Body of pancreas (tissue), 4 donors: ENCODE measurements at places on chromosomes 13 and 19. TPM values are rescaled to one million over a fixed set of nuclear protein-coding genes. Genes with fewer than 3 reads are reported as not detected.

DNA sequence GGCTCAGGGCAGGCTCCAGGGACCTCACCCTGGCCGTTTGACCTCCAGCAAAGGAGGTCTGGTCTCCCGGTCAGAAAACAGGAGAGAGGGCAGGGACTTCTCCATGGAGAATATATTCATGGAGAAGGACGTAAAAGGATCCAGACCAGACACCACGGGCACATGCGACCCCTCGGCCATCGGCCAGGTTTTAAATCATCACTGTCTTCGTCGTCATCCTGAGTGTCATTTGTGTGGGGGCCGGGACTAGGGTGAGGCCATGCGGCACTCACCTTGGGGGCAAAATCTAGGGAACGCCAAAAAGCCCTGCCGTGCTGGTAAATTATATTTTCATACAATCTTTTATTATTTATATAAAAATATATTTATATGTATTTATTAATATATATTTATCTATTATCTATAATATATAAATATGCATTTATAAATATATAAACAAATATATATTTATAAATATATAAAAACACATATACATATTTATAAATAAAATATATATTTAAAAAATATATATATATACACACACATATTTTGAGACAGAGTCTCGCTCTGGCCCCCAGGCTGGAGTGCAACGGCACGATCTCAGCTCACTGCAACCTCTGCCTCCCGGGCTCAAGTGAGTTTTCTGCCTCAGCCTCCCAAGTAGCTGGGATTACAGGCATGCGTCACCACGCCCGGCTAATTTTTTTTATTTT, 75.4 kb downstream of the GADD45B start:
- no peak for DNase-seq
- no peaks in the 10 kb centered on the region for H3K27me3 ChIP-seq
- no peaks in the 10 kb centered on the region for H3K4me1 ChIP-seq
- H3K36me3 ChIP-seq, result no peaks in the 10 kb centered on the region

DNA sequence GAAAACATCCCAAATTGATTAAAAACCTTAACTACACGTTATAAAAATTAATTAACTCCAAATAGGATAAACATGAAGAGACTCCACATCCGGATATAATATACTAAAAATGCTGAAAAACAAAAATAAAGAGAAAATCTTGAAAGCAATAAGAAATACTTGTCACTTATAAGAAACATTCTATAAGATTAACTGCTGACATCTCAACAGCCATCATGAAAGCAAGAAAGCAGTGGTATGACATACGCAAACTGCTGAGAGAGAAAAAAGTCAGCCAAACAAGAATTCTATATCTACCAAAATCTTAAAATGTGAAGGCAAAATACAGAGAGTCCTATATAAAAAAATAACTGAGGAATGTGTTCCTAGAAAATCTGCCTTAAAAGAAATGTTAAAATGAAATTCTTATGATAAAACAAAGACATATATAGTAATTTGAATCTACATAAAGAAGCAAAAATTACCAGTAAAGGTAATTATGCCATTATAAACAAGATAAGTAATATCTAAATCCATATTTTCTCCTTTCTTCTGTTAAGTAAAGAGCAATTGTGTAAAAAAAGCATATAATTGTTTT, 1851.1 kb downstream of the PCDH9 start:
- H3K27ac ChIP-seq, result no peak overlapping the region
- no peak for DNase-seq
- no peaks in the 10 kb centered on the region for H3K4me1 ChIP-seq

DNA sequence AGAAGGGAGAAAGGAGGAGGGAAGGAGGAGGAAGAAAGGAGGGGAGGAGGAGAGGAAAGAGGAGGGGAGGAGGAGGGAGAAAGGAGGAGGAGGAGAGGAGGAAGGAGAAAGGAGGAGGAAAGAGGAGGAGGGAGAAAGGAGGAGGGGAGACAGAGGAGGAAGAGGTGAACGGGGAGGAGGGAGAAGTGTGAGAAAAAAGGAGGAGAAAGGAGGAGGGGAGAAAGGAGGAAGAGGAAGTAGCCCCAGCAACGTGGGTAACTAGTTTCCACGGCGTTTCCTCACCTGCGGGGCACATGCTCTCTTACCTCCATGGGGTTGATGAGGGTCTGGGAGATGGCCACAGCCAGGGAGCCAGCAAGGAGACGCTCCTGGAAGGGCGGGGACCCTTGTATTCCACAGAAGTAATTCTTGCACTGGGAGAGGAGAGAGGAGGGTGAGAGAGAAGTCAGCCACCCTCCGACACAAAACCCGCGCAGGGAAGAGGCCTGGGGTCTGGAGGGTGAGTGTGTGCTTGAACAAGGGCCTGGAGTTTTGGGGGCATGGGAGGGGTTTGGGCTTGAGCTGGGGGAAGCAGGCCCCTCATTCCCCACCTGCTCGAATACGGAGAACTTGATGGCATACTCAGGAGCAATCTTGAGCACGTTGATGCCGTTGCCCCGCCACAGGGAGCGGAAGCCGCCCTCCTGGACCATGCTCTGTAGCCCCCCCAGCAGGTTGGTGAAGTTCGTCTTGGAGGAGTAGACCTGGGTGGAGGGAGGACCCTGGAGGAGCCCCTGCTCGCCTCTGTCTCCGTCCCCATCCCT, 3.9 kb downstream of the SLC25A41 start:
- H3K36me3 ChIP-seq, result no peaks in the 10 kb centered on the region
- peaks cover 6% of the 10 kb centered on the region for H3K4me1 ChIP-seq
- H3K4me3 ChIP-seq, result no peak overlapping the region
- no peak for DNase-seq
- H3K27ac ChIP-seq, result no peak overlapping the region

DNA sequence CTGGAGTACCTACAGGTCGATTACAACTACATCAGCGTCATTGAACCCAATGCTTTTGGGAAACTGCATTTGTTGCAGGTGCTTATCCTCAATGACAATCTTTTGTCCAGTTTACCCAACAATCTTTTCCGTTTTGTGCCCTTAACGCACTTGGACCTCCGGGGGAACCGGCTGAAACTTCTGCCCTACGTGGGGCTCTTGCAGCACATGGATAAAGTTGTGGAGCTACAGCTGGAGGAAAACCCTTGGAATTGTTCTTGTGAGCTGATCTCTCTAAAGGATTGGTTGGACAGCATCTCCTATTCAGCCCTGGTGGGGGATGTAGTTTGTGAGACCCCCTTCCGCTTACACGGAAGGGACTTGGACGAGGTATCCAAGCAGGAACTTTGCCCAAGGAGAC, 4.7 kb downstream of the SLITRK5 start:
- H3K4me3 ChIP-seq, result no peak overlapping the region
- H3K36me3 ChIP-seq, result no peaks in the 10 kb centered on the region
- H3K4me1 ChIP-seq, result peaks cover 41% of the 10 kb centered on the region
- H3K27me3 ChIP-seq, result no peaks in the 10 kb centered on the region
- no peak for DNase-seq

SHISA7 gene
- total RNA-seq, result not detected

GTF3A gene
- total RNA-seq, result 54.7 TPM

GRCh38 chr13:59000770-59001169, 1163.0 kb downstream of the DIAPH3 start:
- no peaks in the 10 kb centered on the region for H3K27me3 ChIP-seq
- no peaks in the 10 kb centered on the region for H3K36me3 ChIP-seq
- H3K4me1 ChIP-seq, result no peaks in the 10 kb centered on the region
- no peak for DNase-seq

GARIN5A gene
- total RNA-seq, result 1.0 TPM

DNA sequence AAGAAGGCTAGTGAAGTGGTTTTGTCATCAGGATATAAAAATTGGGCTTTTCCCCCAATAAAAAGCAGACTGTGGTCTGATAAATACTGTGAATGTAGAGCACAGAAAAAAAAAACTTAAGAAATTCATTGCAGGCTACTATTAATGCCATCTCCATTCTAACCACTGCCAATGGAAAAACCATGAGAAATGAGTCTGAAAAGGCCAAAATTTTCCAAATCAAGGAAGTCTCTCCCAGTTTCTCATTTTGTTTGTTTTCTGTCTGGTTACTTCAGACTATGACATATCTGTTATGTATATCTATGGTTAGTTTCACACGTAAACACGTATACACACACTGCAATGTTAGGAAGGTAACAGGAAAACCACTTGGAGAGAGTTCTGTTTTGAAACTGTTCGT, 193.6 kb upstream of the TSC22D1 start:
- H3K27ac ChIP-seq, result no peak overlapping the region
- H3K4me3 ChIP-seq, result no peak overlapping the region
- no peaks in the 10 kb centered on the region for H3K27me3 ChIP-seq
- H3K36me3 ChIP-seq, result no peaks in the 10 kb centered on the region

DNA sequence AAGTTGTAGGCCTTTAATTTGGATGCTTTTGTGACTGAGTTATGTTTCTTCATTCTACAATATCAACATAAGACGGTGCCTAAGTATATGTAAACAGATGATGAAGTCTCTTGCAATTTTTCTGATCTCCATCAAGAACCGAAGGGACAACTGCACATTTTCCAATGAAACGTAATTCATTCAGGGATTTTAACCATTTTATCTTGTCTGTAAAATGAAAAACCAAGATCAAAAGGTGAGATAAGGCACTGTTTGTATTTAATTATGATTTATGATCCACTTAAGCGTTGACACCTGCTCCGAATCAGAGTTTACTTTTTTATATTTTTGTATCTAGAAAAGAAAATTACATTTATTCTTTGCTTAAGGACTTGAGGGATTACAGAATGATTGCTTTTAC, 556.8 kb upstream of the ARGLU1 start:
- no peak overlapping the region for H3K4me3 ChIP-seq
- H3K4me1 ChIP-seq, result no peaks in the 10 kb centered on the region
- H3K27me3 ChIP-seq, result no peaks in the 10 kb centered on the region
- H3K27ac ChIP-seq, result no peak overlapping the region

SYNGR4 gene
- 0.78 TPM for total RNA-seq

- H3K4me1 ChIP-seq, result peaks cover 11% of the 10 kb centered on the region
- peak overlapping the region; percentile 95 for H3K4me3 ChIP-seq
- no peak for DNase-seq
- no peaks in the 10 kb centered on the region for H3K27me3 ChIP-seq
Observed at GRCh38 chr19:37217480-37217774, 587 bp upstream of the ZNF383 start.

GRCh38 chr19:52786078-52786463, 520 bp downstream of the ZNF600 start:
- no peaks in the 10 kb centered on the region for H3K27me3 ChIP-seq
- peak; percentile 17 for DNase-seq
- H3K4me1 ChIP-seq, result peaks cover 15% of the 10 kb centered on the region
- H3K4me3 ChIP-seq, result peak overlapping the region; percentile 95

DNA sequence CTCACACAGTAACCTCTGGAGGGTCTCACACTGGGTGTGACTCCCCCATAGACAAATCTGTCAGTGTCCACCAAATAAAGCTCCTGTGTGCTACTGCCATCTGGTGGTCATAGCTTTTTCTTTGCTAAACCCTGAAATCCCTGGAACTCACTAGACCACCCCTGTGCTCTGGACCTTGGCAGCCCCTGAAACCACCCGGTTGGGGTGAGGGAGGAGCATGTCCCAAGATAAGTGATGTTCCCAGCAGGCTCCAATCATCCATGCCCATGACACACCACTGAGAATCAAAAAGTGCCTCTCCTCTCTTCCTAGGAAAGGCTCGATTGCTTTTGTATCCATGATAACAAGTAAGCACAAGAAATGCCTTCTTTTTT, 6.5 kb upstream of the HSD17B14 start:
- H3K4me3 ChIP-seq, result no peak overlapping the region
- no peaks in the 10 kb centered on the region for H3K36me3 ChIP-seq
- H3K27me3 ChIP-seq, result no peaks in the 10 kb centered on the region
- H3K27ac ChIP-seq, result no peak overlapping the region
- H3K4me1 ChIP-seq, result no peaks in the 10 kb centered on the region

TPTE2 gene
- total RNA-seq, result not detected

- no peaks in the 10 kb centered on the region for H3K27me3 ChIP-seq
- peak overlapping the region; percentile 65 for H3K27ac ChIP-seq
- peaks cover 13% of the 10 kb centered on the region for H3K36me3 ChIP-seq
- no peak for DNase-seq
- peaks cover 21% of the 10 kb centered on the region for H3K4me1 ChIP-seq
Observed at GRCh38 chr19:16829822-16830289, 658 bp downstream of the SIN3B start.

PSG11 gene
- not detected for total RNA-seq

GRCh38 chr19:8085598-8086408, 33.2 kb downstream of the CCL25 start:
- no peak for DNase-seq
- H3K27ac ChIP-seq, result no peak overlapping the region
- no peaks in the 10 kb centered on the region for H3K36me3 ChIP-seq
- H3K4me1 ChIP-seq, result no peaks in the 10 kb centered on the region
- no peaks in the 10 kb centered on the region for H3K27me3 ChIP-seq

DNA sequence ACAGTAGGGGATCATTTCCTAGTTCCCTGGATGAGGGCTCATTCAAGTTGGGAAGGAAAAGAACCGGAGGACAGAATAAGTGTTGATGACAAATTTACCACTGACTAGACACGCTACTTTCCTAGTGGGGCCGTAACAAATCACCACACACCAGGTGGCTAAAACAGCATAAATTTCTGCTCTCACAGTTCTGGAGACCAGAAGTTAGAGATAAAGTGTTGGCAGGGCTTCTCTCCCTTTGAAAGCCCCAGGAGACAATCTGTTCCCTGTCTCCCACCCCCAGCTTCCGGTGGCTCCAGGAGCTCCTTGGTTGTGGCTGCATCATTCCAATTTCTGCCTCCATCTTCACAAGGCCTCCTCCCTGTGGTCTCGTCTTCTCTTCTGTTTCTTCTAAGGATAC, 65.4 kb upstream of the ARGLU1 start:
- H3K27me3 ChIP-seq, result no peaks in the 10 kb centered on the region
- no peak overlapping the region for H3K4me3 ChIP-seq

DNA sequence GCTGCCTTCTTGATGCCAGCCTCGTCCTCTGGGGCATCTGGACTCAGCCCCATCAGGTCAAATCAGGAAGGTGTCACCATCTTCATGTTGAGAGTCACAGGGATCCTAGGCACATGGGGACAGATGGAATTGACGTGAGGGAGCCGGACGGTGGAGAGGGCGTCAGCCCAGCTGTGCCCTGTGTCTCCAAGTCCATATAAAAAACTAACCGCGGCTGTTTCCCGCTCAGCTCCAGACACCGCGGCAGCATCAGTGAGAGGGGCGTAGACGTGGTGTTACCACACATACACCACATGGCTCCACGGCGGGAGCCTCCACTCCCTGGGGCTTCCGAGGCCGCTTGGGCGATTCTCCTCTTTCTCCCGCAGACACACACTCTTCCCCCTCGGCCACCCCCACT, 5.6 kb upstream of the PRR36 start:
- DNase-seq, result no peak
- H3K27ac ChIP-seq, result no peak overlapping the region
- H3K27me3 ChIP-seq, result no peaks in the 10 kb centered on the region
- no peaks in the 10 kb centered on the region for H3K36me3 ChIP-seq
- peaks cover 2% of the 10 kb centered on the region for H3K4me1 ChIP-seq
